Activated naive CD8-positive, alpha-beta T cell treated with anti-CD3 and anti-CD28 coated beads, Interleukin-2, amount 50 U/mL, for 16 hours (primary cell): ENCODE measurements at places on chromosomes 2 and 18.

GRCh38 chr2:100640431-100641124, 77.8 kb downstream of the PDCL3 start:
- DNase-seq = no peak

- no peak for DNase-seq
These were observed 253.2 kb downstream of the GLI2 start for GRCh38 chr2:120988700-120989511.

DNA sequence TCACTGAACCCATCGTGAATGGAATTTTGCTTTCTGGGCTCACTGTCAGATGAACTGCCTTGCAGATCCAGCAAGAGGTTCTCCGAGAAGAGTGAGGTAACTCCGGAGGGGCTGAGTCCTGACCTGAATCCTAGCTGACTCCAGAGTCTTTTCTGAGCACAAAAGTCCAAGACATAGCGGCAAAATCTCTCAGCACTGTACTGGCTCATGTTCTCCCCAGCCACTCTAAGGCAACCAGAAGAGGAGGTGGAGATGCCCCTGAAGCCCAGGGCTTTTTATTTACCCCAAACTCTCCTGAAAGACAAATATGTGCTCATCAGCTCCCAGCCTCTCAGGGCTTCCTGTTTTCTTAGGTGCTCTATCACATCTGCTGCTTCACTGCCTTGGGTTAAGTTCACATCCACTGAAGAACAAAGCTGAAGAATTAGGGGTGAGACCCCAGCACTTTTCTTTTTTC, 221.8 kb downstream of the MREG start:
- no peak for DNase-seq

DNA sequence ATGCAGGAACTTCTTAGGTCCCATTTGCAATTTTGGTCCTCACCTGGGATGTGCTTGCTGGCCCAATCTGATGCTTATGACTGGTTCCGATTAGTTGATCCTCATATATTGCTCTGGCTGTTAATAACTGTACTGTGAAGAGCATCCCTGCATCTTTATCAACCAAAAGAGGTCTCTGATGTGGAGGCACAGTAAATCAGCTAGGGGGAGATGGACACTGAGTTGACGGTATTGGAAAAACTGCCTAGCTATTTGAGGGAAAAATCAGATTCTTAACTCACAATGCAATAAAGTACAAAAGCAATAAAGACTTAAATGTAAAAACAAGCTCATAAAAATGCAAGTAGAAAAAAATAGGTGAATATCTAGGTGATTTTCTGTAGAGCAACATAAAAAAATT, 188.0 kb upstream of the TCF4 start:
- no peak for DNase-seq

DNA sequence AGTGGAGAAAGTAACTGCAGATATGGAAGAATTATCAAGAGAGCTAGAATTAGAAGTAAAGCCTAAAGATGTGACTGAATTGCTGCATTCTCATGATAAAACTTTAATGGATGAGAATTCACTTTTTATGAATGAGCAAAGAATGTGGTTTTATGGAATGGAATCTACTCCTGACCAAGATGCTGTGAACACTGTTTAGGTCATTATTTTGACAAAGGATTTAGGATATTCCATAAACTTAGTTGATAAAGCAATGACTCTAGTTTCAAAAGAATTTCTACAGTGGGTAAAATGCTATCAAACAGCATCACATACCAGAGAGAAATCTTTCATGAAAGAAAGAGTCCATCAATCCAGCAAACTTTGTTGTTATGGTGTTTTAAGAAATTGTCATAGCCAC, 1317.7 kb upstream of the ACVR2A start:
- no peak for DNase-seq

GRCh38 chr2:158969715-158970240, 1.3 kb downstream of the TANC1 start:
- no peak for DNase-seq

DNA sequence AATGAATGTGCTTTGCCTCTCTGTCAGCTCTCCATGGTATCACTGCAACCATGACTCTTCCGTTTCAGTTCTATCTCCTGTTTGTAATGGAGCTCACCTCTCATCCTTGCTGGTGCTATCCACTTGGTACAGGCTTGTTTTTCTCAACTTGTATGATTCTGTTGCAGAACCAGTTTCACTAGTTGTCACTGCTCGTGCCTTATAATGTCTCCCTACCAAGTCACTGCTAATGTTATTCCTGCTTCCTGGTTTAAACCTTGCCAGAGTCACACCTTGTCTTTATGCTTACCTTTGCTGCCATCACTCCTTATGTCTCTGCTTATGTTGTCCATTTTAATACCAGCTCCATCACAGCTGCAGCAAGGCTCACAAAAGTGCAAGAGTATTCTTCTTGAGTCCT, 1191.0 kb upstream of the LRRTM1 start:
- no peak for DNase-seq

DNA sequence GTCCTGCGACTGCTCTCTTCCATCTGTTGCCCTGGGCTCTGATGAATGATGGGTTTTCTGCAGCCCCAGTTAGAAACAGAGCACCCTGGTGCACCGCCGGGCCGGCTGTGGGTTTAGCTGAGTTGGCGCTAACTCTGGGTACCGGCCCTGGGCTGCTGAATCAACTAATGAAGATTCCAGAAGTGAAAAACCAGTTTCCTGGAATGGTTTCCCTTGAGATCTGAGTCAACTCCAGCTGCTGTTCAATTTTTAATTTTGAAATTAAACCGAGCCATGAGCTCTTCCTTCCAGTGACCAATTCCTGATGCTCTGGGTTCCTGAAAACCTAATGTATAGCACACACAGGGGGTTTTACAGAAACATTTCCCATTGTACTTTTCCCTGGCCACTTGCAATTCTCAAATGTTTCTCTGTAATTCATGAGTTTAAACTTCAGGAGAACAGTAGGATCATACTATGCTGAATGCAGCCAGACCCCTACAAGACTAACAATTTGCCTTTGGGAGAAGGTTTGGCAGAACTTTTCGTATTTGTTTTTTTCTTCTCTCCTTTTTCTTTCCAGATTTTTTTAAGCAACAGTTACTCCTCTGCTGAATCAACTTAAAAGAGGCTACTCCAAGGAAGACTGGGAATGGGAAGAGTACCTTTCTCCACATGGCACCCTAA, 5.5 kb downstream of the COL6A3 start:
- DNase-seq = no peak

- no peak for DNase-seq
These were observed 748.7 kb upstream of the SALL3 start for GRCh38 chr18:78230911-78231310.

DNA sequence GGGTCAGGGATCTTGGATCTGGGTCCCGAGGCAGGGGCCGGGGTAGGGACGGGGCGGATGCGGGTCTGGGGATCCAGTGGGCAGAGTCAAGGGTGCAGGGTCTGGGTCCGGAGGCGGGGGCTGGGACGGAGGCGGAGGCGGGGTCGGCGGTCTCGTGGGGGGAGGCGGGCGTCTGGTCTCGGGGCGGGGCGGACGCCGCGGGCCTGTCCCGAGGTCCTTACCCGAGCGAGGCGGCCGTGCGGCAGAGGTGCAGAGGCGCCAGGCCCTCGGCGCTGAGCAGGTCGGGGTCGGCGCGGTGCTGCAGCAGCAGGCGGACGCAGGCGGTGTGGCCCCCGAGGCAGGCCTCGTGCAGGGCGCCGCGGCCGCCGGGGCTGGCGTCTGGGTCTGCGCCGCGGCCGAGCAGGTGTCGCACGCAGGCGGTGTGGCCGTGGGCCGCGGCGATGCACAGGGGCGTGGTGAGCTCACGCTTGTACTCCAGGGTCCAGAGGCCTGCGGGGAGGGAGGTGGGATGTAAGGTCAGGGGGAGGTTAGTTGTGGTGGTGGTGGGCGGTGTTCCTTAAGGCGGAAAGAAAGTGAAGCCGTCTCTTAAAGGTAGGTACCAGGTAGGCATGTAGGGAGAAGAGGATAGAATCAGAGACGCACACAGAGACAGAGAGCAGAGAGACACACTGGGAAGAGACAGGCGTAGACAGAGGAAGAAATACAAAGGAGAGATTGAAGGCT, 26.6 kb downstream of the ASB18 start:
- DNase-seq = no peak

DNA sequence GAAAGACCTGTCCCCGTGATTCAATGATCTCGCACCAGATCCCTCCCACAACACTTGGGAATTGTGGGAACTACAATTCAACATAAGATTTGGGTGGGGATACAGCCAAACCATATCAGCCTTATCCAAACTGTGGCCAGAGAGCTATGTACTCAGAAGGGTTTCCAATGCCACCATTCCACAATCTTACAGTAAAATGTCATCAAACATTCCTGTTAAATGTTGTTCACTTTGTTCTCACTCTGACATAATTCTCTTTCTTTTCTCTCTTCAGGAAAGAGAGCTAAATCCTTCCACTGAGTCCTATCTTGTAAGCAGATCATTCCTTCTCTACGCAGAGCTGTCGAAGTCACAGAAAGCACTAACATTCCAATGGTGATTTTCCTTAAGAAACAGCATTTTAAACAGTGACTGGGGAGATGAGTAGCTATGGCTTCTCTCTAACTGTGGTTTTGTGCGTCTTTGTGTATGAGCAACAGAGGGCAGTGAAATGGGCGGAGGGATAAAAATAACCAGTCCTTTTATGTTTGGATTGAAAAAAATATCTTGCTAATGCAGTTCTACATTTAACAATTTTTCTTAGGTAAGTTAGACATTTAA, 684.7 kb downstream of the EPHA4 start:
- no peak for DNase-seq

GRCh38 chr2:232973011-232973735, 39.9 kb downstream of the NGEF start:
- no peak for DNase-seq

- DNase-seq = no peak
These were observed 39.2 kb upstream of the SULT1C3 start for GRCh38 chr2:108200569-108200968.

DNA sequence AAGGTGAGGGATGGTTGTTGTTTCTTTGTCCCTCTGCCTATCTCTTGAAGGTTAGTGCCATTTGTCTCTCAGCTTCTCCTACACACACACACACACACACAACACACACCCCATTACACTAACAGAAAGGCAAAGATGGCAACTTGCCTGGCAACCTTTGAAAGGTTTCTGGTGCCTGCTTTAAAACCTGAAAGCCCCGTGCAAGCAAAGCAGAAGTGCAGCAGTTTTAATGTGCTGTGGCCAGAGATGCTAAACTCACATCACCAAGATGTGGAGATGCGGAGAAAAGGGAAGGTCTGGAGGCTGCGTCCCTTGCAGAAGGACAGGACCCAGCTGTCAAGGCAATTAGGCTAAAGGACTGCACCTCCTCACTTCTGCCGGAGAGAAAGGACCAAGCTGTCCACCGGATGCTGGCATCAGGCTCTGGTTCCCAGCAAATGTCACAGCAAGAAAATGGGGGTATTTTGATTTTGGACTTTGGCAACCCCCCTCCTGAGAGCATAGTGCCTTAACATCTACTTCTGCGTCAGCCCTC, 196.4 kb downstream of the ARL4C start:
- DNase-seq = no peak

DNA sequence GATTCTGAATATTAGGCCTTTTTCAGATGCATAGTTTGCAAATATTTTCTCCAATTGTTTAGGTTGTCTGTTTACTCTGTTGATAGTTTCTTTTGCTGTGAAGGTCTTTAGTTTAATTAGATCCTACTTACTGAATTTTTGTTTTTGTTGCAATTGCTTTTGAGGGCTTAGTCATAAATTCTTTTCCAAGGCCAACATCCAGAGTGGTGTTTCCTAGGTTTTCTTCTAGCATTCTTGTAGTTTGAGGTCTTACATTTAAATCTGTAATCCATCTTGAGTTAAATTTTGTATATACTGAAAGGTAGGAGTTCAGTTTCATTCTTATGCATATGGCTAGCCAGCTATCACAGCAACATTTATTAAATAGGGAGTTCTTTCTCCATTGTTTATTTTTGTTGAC, 404.8 kb downstream of the LNPK start:
- no peak for DNase-seq

GRCh38 chr2:214138779-214139178, 272.1 kb upstream of the VWC2L start:
- no peak for DNase-seq

GRCh38 chr2:145748927-145749326, 1229.0 kb upstream of the ZEB2 start:
- no peak for DNase-seq

DNA sequence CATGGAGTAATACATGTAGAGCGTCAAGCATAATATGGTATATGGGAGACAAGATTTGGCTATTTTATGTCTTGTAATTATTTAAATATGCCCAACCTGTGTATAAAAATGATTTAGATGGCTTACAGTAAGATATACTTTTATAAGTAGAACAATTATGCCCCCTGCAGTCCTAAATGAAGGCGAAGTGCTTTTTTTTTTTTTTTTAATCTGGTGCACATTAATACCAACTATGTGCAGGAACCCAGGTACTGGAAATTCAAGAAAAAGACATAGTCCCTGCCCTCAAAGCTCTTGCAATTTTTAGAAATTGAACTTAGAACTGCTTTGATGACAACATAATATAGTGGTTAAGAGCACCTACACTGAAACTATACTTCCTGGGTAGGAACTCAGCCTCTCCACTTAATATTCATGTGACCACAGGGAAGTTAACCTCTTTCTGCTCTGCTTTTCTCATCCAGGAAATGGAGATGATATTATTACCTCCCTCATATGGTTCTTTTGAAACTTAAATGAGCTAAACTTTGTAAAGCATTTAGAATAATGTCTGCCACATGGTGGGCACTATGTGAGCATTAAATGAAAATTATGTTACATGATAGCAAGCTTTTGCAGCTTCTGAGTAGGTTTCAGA, 38.1 kb downstream of the AFTPH start:
- DNase-seq = no peak

DNA sequence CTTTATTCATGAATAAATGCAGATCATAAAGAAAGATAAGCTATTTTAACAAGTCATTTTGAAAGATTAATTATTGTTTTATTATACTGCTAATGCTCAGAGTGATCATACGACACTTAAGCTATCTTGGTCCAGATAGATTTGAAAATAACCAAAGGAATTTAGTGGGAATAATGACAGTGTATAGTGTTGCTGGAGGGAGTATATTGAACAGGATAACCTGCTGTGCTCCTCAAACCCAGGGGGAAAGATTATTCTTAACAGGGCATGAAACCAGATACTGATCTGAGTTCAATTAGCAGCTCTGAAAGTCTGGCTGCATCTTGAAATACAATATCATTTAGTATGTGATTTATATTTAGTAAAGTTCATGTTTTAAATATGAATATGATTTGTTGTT, 216.3 kb upstream of the ITGA4 start:
- no peak for DNase-seq

- no peak for DNase-seq
These were observed 19.0 kb upstream of the FAM178B start for GRCh38 chr2:97005353-97005752.

- DNase-seq = no peak
These were observed 71.2 kb downstream of the FIGN start for GRCh38 chr2:163664610-163665009.
